Stimulated activated CD4-positive, alpha-beta T cell treated with anti-CD3 and anti-CD28 coated beads, Interleukin-1b, Interleukin-23, amount 100 ng/mL, for 1 hour (primary cell): ENCODE measurements at places on chromosomes 11 and 22.

- no peak for DNase-seq
Measured at GRCh38 chr11:105027678-105028077, 4.7 kb upstream of the CASP5 start.

DNA sequence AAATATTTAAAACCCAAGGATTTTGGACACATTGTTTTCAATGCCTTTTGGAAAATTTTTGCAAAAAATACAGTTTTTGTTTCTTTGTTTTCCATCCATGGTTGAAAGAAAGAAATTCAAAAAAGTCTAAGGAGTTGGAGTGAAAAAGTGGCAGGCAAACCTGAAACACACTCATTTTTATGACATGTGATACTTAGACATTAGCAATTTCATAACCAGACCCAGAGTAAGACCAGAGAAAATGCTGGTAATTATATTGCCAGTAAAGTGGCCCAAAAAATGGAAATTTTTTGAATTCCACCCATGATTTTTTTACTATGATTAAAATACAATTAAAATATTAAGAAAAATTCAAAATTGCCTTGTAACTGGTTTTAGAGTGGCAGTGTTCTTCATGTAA, 128.2 kb downstream of the SLC17A6 start:
- no peak for DNase-seq

DNA sequence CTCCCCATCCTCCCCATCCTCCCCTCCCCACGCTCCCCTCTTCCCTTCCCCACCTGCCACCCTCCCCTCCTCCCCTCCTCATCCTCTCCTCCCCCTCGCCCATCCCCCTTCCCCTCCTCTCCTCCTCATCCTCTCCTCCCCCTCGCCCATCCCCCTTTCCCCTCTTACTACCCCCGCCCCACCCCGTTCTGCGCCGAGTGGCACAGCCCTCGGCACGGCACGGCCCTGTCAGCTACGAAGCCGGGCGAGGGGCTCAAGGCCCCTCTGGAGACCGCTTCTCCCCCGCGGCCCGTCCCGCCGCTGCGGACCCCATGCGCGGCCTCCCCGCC, 449.9 kb downstream of the OPCML start:
- DNase-seq, result no peak

- no peak for DNase-seq
Measured at GRCh38 chr22:25996669-25997068, 172.6 kb upstream of the SEZ6L start.

DNA sequence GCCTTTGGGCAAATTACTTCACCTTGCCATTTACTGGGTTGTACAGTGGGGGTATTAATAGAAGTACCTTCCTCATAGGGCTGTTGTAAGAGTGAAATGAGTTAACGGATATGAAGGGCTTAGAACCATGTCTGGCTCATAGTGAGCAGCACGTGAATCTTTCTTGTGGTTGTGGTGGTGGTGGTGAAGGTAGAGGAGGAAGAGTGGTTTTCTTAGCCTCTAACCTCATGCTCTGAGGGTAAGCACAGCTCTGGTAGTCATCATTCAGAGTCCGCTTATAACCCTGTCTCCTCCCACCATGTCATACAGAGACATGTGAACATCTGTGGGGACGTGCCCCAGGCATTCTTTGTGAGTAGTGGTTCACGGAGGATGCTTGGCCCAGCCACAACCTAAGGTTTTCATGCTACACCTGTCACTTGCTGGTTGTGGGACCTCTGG, 43.6 kb downstream of the TEAD1 start:
- no peak for DNase-seq

- no peak for DNase-seq
Measured at GRCh38 chr22:23686416-23687024, 4.3 kb upstream of the RGL4 start.

GRCh38 chr11:98940913-98941312, 79.8 kb upstream of the CNTN5 start:
- no peak for DNase-seq

GRCh38 chr22:40412441-40412840, 42.0 kb downstream of the SGSM3 start:
- no peak for DNase-seq

GRCh38 chr11:120883404-120884080, 140.4 kb upstream of the TBCEL start:
- DNase-seq, result no peak

DNA sequence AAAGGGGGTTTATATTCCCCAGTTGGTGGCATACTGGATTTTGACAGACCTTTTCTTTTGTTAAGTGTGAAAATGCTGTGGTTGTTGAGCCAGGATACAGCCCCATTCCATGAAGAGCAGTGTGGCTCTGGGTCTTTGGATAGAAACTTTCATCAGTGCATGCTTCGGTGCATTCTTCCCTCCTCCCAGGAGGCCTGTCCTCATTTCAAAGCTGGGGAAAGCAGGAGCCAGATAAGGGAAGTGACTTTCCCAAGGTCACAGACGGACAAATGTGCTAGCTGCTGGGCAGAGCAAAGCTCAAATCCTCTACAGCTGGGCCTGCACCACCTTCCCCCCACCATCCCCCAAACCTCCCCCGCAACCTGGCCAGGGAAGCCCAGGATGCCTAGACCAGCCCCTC, 184.5 kb upstream of the NTM start:
- no peak for DNase-seq

DNA sequence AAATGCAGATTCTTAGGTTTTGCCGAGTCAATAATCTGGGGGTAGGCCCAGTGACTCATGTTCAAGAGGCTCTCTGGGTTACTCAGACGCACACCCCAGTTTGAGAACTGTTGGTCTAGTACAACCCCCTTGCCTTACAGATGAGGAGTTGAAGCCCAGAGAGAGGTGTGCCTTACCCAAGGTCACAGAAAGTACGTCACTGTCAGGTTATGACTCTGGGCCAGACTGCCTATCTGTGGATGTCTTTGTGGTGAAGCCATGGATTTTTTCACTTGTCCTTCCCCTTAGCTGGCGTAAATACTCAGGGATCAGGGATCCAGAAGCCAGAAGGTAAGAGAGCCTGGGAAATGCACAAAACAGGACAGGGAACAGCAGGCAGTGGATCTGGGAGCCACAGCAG, 25.2 kb upstream of the NECTIN1 start:
- no peak for DNase-seq

- no peak for DNase-seq
Measured at GRCh38 chr11:2300936-2301630, 635 bp downstream of the C11orf21 start.

DNA sequence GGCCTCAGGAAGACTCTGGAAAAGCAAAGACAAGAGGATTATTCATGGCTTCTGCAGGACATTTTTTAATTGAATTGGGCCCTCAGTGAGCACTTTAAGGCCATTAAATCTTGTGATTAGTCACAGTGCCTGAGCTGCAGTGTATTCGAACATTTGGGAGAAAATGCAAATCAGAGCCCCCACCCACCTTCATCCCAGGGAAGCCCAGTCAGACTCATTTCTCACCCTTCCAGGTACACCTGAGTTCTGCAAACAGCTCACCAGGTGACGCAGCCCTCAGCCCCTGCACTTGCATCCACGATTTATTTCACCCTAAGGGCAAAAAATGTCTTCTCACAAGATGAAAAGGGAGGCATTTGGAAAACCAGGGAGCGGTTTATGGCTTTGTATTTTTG, 128.7 kb downstream of the MPPED1 start:
- DNase-seq, result no peak

GRCh38 chr11:27688076-27688475, 12.2 kb downstream of the BDNF start:
- DNase-seq, result no peak

- DNase-seq, result no peak
Measured at GRCh38 chr11:76609736-76610370, 60.7 kb downstream of the LRRC32 start.

- no peak for DNase-seq
Measured at GRCh38 chr11:128279866-128280265, 307.5 kb downstream of the ETS1 start.

- DNase-seq, result no peak
Measured at GRCh38 chr11:95884376-95884775, 39.5 kb downstream of the MTMR2 start.

DNA sequence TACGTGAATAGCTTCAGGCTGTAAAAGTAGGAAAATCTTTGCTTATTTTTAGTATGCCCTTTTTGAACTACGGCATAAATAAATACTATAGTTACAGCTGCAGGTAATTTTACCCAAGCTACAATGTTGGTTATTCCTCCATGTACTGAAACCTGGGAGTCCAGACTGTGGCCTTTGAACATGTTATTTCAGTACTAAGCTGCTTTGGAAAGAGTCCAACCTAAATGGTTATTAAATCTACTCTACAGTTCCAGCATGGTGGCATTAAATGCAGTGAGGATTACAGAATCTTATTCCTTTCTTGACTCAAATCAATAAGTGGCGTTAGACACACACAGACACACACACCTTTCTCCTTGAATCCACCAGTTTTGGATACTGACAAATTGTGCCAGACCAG, 165.1 kb downstream of the MSANTD4 start:
- DNase-seq, result no peak
